ENCODE measurements at places on chromosomes 13 and 19.
A peak's percentile ranks its signal among the peaks of the same experiment; 100 is the strongest.

GRCh38 chr19:13633109-13633508 lies 126.8 kb upstream of the CACNA1A start:
- DNase-seq, result peak; percentile 62

DNA sequence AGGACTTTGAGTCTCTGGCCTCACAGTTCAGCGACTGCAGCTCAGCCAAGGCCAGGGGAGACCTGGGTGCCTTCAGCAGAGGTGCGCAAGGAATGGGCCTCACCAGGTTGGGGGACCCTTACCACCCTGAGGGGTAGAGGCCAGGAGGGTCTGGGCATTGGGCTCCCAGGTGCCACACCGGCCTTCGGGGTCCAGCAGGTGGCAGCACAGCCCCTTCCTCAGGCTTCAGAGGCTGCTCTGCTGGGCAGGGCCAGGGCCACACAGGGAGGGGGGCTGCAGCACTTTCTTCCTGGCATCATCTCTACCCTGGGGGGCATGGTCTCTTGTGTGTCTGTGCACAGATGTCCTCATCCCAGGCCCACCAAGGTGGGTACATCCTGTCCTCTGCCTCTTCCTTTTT lies 12.9 kb downstream of the PIN1 start:
- no peak for DNase-seq

DNA sequence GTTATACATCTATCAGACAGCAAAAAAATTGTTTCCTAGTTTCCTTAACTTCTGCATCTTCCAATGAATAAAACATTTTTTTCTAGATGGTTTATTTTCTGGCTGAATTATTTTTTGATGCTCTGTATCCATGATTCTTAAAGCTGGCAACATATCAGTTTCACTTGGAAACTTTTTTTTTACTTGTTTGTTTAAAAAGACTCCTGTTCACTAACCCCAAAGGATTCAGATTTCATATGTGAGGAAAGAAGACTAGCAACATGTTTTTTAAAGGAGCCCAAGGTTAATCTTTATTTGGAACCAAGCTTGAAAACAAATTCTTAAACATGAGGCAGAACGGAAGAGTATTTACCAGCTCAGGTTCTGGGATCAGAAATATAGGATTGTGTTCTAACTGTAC lies 632.3 kb downstream of the SLITRK6 start:
- DNase-seq, result no peak

GRCh38 chr13:112870737-112871287 lies 98.2 kb upstream of the MCF2L start:
- no peak for DNase-seq

GRCh38 chr19:45677351-45678230 lies 9.6 kb downstream of the GIPR start:
- DNase-seq, result no peak

DNA sequence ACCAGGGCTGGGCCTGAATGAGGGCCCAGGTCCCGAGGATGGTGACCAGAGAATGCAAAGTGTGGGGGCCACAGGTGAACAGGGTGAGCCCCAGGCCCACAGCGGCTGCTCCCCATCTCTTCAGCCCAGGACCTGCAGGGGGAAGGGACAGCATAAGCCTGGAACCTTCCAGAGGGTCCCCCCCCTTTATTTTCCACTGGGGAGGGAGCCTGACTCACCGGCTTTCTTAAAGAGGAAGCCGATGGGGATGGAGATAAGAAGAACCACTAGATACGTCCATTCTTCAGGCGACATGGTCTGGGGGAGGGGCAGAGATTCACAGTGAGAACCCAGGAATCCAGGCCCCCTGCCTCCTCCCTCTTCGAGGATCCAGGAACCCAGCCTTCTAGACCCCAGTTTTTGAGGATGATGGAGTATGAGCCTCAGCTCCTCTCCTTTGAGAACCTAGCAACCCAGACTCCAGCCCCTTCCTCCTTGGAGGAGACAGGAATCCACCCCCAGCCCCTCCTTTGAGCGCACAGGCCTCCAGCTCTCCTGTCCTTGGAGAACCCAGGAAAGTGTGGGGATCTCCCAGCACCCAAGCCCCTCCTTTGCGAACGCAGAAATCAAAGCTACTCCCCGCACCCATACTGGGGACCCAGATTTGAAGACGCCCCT lies 1.0 kb downstream of the MBOAT7 start:
- no peak for DNase-seq

DNA sequence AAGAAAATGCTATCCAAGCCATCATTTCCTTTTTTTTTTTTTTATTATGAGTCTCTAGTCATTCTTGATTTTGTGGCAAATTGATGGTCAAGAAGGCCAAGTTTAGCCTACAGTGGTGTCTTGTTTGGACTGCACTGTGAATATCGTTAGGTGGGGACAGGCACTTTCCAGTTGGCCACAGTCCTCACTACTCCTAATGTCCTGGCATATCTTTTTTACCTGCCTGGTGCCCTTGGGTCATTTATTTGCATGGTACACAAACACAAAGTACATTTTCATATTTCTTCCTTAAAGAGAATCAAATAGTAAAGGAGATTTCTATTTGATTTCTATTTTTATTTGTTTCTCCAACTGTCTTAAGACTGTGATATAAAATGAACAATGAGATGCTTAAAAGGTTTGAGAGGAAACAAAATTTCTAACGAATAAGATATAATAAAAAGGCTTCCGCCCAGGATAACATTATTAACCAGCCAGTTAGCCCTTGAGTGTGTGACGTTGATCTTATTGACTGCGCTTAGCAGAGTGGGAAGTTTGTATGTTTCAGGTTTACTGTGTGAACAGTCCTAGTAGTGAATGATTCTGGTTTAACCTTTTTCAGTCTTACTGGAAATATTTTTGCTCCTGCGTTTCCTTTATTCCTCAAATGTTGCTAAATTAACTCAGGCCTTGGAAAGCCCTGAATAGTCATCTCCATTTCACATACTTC lies 312.0 kb downstream of the ATP8A2 start:
- DNase-seq, result no peak

DNA sequence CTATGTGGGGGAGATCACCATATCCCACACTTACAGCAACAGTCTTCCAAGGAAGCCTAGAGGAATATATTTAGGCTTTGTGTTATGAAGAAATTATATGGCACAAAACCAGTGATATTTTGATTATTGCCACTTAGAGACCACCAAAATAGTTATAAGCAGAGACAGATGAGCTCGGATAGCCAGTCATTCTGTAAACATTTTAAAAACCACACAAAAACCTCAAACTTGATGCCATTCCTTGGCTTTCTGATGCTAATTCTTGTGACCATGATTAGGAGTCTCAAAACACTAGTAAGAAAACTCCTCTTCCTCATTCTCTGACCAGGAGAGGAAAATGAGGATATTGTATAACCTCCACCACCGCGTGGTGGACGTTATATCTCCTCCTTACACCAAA lies 496.4 kb downstream of the FOXO1 start:
- no peak for DNase-seq

GRCh38 chr19:33722456-33723239 lies 74.0 kb upstream of the KCTD15 start:
- no peak for DNase-seq

DNA sequence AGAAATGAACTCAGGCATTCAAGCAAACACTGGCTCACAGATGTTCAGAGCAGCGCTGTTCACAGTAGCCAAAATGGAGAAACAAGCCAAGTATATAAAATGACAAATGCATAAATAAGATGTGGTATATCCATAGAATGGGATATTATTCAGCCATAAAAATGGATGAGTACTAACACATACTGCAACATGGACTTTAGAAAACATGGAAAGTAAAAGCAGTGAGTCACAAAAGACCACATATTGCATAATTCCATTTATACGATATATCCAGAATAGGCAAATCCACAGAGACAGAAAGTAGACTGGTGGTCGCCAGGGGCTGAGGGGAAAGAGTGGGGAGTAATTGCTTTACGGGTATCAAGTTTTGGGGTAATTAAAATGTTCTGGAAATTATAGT lies 6.6 kb downstream of the ZNF837 start:
- peak; percentile 40 for DNase-seq

DNA sequence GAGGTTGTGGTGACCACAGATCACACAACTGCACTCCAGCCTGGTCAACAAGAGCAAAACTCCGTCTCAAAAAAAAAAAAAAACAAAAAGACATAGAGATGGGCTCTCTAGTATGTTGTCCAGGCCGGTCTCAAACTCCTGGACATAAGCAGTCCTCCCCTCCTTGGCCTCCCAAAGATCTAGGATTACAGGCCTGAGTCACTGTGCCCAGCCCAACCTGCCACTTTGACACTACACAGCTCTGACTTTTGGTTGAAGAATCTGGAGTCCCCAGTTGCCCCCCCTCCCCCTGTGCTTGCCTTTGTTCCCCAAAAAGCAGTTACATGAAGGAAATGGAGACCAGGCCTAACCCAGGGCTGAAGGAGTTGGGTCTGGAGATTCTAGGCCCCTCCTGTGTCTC lies 12.9 kb downstream of the CARM1 start:
- peak; percentile 70 for DNase-seq

GRCh38 chr13:46369506-46370277 lies 17.4 kb downstream of the RUBCNL start:
- DNase-seq, result peak; percentile 95

GRCh38 chr19:55675661-55676354 lies 782 bp downstream of the EPN1 start:
- no peak for DNase-seq

DNA sequence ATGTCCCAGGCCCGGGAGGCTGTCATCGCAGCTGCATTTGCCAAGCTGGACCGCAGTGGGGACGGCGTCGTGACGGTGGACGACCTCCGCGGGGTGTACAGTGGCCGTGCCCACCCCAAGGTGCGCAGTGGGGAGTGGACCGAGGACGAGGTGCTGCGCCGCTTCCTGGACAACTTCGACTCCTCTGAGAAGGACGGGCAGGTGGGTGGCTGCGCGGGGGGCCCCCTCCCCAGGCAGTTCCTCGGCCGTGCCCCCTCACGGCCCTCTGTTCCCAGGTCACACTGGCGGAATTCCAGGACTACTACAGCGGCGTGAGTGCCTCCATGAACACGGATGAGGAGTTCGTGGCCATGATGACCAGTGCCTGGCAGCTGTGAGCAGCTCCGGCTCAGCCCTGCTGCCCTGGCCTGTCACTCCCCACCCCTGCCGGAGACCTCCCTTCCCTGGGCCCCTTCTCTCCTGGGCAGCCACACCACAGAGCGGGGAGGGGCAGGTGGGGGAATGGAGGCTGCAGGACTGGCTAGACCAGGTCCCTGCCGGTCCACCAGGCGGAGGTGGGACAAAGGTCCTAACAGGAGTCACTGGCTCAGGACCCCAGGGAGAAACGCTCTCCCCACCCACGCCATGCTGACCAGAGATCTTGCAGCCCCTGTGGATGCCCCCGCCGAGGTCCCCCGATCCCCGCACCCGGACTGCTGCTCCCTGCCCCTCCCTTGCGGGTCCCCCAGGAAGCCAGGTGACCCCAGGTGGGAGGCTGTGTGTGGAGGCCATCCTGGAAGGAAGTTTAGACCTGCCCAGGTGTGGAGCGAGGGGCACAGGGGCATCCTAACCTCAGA lies 1.1 kb downstream of the CAPS start:
- no peak for DNase-seq

DNA sequence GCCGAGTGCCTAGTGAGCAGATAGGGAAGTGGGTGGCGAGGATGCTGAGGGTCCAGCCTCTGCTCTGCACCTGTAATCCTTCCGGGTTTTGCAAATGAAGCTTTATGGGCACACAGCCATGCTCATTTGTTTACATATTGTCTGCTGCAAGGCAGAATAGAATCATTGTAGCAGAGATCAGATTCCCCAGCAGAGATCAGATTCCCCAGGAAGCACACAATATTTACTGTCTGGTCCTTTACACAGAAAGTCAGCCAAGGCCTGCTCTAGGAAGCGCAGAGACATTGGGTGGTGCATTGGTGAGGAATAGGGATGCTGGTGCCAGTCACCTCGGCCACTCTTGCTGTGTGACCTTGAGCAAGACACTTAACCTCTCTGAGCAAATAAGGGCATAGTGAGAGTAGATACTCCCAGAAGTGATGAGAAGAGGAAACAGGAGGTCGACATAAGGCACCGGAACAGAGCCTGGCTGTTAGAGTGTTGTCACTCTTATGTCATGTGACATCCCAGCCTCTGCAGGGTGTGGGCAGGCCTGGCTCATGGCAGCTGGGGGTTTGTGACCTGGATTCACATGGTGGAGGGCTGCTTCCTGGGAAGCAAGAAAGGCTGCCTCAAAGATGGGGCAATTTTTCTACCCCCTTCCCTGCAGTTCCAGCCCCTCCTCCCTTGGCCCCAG lies 25.6 kb downstream of the CARM1 start:
- DNase-seq, result no peak

DNA sequence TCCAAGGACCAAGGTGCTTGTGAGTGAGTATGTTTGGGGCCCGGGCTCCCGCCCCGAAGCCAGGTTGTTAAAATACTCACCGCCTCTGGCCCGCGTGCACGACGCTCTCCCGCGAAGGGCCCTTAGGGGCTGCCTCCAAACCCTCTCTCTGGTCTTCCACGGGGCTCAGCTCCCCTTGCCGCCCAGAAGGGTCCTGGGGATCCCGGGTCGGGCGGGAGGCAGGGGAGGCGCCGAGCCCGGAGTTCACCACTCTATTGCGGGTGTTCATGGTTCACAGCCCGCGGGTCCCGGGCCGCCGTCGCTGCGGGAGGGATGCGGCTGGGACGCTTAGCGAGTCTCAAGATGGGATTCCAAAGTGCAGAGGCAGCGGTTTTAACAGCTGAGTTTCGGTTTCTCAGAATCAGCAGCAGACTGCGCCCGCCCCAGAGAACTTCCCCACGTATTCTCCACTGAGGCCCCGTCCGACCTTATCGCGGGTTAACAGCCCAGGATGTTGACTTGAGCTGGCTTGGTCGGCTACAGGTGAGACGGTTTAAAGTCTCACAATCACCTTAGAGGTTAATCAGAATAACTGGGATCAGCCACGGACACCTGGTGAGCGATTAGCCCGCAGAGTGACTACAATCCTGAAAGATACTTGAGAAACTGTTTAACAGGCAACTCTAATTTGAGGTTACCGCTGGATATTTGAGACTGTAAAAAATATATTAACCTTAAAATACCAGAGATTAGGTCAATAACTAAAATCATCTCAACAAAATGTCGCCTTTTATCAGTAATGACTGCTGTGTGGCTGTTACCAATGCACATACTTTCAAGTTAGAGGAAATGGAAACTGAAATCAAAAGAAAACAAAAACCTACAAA lies at the start of gene EPSTI1:
EPSTI1 (minus strand) TSS at position 344 of the 866 bp plus-strand sequence; CDS start at position 268, 76 bp downstream.
- peak; percentile 55 for DNase-seq

GRCh38 chr13:76336889-76337844 lies 549.0 kb downstream of the KCTD12 start:
- no peak for DNase-seq

GRCh38 chr19:19064098-19064722 lies 416 bp downstream of the SLC25A42 start:
- DNase-seq, result no peak

DNA sequence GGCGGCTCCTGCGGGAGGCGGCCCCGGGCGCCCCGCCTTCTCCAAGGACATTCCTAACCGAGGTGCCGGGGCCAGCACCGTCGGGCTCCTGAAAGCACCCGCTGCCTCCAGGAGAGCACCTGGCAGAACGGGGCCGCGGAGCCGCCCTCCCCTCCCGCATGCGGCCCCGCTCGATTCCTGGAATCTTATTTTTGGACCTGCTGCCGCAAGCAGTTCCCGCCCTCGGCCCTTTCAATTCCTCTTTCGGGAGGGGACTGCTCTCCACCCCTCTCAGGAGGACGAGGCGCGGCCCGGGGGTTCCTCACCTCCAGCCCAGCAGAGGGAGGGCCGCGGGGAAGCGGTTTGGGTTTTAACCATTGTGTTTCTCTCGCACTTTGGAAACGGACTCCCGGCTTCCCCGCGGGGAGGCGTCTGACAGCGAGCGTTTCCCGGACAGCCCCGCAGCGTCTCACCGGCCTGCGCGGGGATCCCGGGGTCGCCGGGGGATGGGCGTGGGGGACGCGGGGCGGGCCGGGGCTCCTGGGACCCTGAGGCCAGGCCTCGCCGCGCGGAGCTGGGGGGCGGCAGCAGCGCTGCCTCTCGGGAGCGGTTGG lies 849 bp downstream of the GAS6 start:
- no peak for DNase-seq

- DNase-seq, result no peak
Measured at GRCh38 chr19:34997071-34997617, 3.0 kb upstream of the GRAMD1A start.
